Right lobe of liver (tissue), 6 donors: ENCODE measurements at places on chromosomes 2 and 18.

GRCh38 chr18:61064911-61065310, 268.3 kb upstream of the CDH20 start:
- no peak for DNase-seq

- no peak for DNase-seq
Observed at GRCh38 chr2:195505701-195506100, 151.3 kb upstream of the SLC39A10 start.

DNA sequence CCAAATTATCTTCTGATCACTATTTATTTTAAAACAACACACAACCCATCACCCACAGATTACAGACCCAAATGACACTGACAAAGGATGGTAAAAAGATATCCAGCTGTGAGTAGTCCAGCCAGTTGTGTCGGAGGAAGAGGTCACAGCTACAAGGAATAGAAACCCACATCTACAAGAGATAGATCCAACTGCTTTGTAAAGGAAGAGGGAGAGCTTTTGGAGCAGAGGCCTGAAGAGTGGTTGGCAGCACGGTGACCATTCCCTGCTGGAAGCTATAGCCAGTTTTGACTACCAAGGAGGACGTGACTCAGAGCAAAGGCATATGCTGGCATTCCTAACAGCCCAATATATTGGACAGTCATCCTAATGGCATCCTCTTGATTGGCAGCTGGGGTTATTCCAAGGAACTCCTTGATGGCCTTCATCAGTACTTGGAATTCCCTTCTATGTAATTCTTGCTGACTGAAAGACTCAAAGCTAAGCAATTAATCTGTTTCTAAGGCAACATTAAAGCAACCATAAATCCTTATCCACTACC, 17.1 kb downstream of the SLC8A1 start:
- no peak for DNase-seq

DNA sequence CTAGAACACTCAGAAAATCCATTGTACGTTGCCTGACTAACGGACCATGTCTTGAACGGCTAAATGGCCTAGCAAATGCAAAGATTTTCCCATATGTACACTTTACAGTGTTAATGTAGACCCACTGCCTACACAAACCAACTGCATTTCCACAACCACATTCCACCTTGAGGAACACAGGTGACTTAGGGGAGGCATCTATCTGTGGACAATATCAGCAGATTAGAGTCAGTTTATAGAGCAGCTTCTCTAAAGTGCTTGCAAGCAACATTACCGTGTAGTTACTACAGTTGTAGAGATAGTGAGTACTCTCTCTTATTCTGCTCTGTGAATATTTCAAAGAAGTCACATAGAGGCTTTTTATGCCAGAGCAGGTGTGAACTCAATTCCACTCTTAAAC, 139.6 kb downstream of the TCF4 start:
- no peak for DNase-seq

DNA sequence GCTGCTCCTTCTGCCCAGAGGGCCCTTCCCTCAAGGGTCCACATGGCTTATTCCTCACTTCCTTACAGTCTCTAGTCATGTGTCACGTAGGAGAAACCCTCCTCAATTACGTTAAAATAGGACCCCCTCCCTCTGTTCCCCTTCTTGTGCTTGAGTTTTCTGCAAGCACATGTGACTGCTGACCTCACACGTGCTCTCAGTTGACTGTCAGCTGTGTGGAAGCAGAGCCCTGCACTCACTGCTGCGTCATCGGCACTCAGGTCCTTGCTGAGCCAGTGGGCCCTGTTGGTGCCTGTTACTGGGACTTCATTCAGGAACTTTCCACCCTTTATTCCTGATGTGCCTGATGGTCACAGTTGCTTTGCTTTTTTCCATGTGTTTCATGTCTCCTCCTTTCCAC, 11.1 kb downstream of the ATG16L1 start:
- no peak for DNase-seq

DNA sequence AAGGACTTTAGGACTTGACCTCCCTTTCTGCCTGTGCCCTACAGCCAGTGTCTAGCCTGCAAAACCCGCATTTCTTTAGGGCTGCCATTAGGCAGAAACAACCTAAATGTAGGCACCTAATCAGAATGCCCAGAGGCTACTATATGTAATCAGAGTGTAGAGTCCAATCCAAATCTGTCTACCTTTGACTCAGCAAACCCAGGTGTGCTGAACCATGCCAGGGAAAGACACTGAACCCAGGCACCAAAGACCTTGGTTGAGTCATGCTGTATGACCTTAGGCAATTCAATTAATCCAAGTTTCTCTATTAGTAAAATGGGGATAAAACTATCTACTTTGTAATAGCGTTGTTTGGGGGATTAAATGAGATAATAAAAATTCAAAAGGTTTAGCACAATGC, 20.7 kb downstream of the CAPN14 start:
- no peak for DNase-seq

- DNase-seq, result no peak
Observed at GRCh38 chr2:154466226-154466625, 232.3 kb upstream of the KCNJ3 start.

DNA sequence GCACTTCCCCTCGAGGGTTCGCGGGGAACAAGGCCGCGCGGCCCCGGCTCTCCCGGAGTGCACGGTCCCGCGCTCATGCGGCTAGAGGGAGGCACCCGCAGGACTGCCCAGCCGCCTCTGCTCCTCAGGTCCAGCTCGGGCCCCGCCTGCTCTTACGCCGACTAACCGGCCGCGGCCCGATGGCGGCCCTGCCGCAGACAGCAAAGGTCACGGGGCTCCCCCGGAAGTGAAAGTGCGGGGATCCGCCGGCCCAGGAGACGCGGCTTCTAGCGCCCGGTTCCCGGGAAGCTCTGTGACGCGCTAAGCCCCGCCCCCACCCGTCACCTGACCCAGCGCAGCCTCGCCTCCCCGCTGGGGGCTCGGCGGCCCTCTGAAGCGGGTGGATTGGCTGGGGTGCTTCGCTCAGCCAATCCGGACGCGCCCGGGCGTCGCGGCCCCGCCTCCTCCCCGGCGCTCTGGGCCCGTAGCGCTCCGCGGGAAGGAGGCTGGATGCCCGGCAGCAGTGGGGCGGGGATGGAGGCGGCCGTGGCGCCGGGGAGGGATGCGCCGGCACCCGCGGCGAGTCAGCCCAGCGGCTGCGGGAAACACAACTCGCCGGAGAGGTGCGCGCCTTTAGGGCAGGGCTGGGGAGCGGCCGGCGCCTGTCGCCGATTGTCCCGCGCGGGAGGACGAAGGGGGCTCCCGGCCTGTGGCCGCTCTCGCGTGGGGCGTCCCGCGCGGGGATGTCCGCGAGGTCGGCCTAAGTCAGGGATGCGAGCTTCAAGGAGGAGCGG, at the start of gene SCLY:
SCLY (plus strand) TSS at position 460 of the 773 bp plus-strand sequence; CDS start at position 514, 54 bp downstream.
- peak; percentile 99 for DNase-seq

GRCh38 chr2:224922142-224922727, 120.0 kb downstream of the DOCK10 start:
- DNase-seq, result no peak

DNA sequence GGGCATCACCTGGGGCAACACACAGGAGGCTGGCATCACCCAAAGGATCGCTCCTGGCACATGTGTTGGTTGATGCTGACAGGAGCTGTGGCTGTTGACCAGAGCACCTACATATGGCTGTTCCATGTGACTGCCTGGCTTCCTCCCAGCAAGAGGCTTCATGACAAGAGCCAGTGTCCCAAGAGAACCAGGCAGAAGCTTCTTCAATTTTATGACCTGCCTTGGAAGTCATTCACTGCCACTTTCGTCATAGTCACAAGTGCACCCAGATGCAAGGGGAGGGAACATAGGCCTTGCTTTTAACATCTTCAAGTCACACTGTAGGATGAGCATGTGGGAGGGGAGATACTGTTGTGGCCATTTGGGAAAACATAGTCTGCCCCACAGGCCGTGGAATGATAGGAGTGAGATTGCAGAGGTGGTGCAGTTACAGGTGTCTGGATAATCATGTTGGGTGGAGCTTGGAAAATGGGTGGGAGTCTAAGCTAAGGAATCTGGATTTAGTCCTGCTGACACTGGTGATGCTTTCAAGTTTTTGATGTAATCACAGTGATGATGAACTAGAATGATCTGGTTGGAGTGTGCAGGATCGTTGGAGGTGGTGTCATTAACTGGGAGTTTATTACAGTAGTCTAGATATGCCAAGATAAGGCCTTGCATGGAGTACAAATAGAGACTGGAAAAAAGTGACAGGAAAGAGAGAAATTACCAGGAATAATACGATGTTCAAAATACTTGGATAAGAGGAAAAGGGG, 107.0 kb downstream of the RAPGEF4 start:
- no peak for DNase-seq

- DNase-seq, result no peak
Observed at GRCh38 chr18:78071166-78071710, 821.6 kb downstream of the GALR1 start.

DNA sequence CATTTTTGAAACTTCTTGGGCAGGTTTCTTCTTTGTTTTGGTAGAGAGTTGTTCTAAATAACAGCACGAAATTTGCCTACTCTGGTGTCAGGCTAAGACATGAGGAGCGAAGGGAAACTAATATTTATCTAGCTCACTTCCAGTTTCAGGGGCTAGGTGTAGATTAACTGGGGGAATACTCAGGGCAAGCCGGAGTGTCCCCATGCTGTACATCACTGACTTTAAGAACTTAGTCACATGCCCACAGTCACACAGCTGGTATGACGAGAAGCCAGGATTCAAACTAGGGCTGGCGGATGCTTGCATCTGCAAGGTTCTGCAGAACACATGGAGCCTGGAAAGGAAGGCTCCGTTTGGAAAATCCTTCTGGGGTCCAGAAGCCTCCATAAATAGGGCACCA, 133.3 kb downstream of the ALPK2 start:
- DNase-seq, result no peak

DNA sequence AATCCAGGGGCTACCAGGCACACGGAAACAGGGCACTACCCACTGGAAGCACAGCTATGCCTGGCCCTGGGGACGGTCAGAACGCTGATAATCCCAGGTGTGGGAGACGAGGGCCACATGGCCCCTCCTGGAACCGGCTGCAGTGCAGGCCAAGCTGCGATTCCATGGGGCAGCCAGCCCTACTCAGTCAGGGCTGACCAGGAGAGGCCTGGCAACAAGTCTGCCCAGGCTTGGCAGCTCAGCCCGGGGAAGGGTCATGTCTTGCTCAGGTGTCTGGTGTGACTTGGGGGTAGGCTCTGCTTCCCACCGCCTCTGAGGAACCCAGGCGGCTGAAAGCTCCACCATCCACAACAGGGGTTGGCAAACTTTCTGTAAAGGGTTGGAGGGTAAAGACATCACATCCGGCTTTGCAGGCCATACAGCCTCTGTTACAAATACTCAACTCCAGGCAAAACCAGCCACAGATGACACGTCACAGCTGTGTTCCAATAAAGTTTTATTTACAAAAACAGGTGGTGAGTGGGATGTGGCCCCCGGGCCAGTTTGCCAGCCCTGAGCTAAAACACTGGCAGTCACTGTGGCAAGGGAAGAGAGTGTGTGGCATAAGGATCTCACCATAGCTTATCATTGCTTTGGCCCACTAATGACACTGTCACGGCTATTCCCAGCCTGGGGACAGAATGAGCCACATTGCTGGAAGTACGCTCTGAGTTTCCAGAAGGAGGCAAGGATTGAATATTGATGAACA, 85.2 kb downstream of the NDUFA10 start:
- DNase-seq, result peak; percentile 38

DNA sequence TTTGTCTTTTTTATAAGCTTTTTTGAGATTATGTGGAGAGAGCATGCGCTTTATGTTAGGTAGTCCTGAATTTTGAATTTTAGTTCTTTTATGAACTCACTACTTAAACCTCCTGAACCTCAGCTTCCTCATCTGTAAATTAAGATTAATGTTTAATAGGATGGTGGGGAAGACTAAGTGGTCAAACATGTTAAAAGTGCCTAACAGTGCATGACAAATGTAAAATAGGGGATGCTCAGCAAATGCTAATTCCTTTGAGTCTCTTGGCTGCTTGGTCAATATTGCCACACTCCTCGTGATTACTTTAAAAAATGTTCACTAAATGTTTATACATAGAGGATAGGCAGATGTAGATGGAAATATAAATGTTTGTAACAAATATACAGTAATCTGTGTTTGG, 6.8 kb downstream of the BIRC6 start:
- no peak for DNase-seq

DNA sequence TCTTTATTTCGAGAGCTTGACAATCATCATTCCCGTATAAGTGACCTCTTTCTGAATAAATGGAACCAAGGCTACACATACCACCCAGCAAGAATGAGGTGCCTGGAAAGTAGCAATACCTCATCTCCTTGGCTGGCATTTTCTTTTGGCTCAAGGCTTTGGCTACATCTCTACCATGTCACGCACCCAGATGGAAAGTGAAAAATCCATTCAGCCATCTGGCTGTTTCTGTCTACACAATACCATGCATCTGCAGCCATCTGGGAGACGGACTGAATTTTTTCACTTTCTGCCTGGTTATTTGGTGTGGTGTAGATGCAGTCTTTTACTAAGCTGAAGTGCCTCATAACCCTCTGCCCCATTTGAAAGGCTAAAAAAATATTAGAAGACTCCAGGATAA, 566.9 kb downstream of the BCL11A start:
- DNase-seq, result no peak

GRCh38 chr18:6639305-6639704, 90.2 kb upstream of the ARHGAP28 start:
- no peak for DNase-seq

GRCh38 chr18:45253973-45254708, 361.1 kb upstream of the SLC14A2 start:
- peak; percentile 50 for DNase-seq

DNA sequence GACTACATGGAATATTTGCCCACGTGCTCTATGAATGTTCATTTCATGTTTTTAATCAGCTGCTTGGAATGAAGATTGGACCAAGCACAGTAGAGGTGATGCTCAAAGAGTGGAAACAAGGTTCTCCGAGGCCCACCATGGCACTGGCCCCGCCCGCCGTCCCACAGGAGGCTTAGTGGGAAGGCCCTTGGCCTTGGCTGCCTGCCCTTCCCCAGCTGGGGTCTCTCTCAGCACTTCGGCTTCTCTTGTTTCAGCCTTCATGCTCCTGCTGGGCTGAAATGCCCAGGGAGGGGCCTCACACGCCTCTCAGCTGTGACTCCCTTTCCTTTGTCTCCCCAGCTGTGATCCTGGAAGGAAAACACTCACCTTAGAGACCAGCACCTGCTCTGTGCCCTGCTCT, 833.2 kb downstream of the GALR1 start:
- DNase-seq, result no peak

DNA sequence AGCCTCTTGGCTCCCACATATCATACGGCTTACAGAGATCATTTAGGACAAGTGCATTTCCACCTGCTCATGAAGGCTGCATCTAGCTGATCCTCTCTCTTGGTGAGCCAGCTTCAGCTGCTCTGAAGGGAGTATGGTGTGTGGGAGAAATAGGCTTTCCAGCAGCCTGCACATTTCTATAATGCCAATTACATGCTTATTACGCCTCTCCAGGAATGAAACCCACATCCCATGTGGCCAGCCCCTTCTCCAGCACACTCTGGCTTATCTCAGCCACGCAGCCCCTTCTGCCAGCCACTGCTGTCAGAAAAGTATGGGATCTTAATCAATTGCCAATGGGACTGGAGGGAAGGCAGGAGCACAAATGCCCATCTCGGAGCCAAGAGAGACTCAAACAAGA, 117.5 kb downstream of the GALNT14 start:
- no peak for DNase-seq
